ENCODE measurements at places on chromosomes 5 and 9. TPM values are rescaled to one million over a fixed set of nuclear protein-coding genes. Genes with fewer than 3 reads are reported as not detected.

The SLC6A3 gene
- polyA plus RNA-seq = 0.64 TPM

The CXCL14 gene
- polyA plus RNA-seq = 31.6 TPM

The FOXD4L6 gene
- not detected for polyA plus RNA-seq

The RNF44 gene
- 48.4 TPM for polyA plus RNA-seq

The SLC34A1 gene
- polyA plus RNA-seq = 160 TPM

The NTNG2 gene
- 0.25 TPM for polyA plus RNA-seq

The GMCL2 gene
- 0.08 TPM for polyA plus RNA-seq

The NEUROG1 gene
- not detected for polyA plus RNA-seq

The C1QTNF3 gene
- polyA plus RNA-seq = 55.6 TPM

The GARIN3 gene
- not detected for polyA plus RNA-seq

The SLC6A7 gene
- polyA plus RNA-seq = 0.06 TPM

The TMEM252 gene
- polyA plus RNA-seq = 9.7 TPM
